H1 (cell line): ENCODE measurements at places on chromosomes 7 and 10. TPM values are rescaled to one million over a fixed set of nuclear protein-coding genes. Genes with fewer than 3 reads are reported as not detected.

GRCh38 chr7:3712841-3713240 lies 411.8 kb downstream of the SDK1 start:
- no peak overlapping the region for H3K27ac ChIP-seq
- H3K4me3 ChIP-seq: no peak overlapping the region
- no peaks in the 10 kb centered on the region for H3K27me3 ChIP-seq
- no peaks in the 10 kb centered on the region for H3K4me1 ChIP-seq
- H3K36me3 ChIP-seq: no peaks in the 10 kb centered on the region

GRCh38 chr10:30398193-30398592 lies 35.8 kb upstream of the MAP3K8 start:
- no peak overlapping the region for H3K27ac ChIP-seq
- no peaks in the 10 kb centered on the region for H3K36me3 ChIP-seq
- no peak overlapping the region for H3K4me3 ChIP-seq
- no peaks in the 10 kb centered on the region for H3K27me3 ChIP-seq
- DNase-seq: no peak

DNA sequence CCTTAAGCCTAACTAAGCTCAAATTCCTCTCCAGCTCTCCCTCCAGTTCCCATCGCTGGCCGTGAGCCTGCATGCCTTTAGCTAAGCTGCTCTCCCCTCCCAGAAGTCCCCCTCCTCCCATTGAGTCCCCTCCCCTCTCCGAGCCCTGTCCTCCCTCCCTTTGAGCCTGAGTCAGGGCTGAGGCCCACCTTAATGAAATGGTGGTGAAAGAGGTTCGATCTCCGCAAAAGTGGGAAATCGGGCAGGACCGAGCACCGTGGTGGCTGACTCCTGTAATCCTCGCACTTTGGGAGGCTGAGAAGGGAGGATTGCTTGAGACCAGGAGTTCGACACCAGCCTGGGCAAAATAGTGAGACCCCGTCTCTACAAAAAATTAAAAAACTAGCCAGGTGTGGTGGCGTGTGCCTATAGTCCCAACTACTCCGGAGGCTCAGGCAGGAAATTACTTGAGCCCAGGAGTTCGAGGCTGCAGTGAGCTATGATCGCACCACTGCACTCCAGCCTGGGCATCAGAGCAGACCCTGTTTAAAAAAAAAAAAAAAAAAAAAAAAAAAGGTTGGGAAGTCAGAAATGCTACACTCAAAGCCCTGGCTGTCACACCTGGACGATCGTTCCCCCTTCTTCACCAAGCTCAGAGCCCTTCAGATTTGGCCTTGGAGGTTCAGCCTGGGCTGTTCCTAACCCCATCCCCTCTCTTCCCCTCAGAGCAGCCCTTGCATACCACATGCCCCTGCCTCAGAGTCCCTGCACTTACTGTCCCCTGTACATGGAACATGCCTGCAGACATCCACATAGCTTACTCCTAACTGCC lies 995 bp upstream of the CLDN3 start:
- H3K27ac ChIP-seq: peak overlapping the region; percentile 11; the same call in 1 of the 2 replicates
- peaks cover 3% of the 10 kb centered on the region; the same call in 1 of the 2 replicates for H3K27me3 ChIP-seq
- peak overlapping the region; percentile 39 for H3K4me3 ChIP-seq

DNA sequence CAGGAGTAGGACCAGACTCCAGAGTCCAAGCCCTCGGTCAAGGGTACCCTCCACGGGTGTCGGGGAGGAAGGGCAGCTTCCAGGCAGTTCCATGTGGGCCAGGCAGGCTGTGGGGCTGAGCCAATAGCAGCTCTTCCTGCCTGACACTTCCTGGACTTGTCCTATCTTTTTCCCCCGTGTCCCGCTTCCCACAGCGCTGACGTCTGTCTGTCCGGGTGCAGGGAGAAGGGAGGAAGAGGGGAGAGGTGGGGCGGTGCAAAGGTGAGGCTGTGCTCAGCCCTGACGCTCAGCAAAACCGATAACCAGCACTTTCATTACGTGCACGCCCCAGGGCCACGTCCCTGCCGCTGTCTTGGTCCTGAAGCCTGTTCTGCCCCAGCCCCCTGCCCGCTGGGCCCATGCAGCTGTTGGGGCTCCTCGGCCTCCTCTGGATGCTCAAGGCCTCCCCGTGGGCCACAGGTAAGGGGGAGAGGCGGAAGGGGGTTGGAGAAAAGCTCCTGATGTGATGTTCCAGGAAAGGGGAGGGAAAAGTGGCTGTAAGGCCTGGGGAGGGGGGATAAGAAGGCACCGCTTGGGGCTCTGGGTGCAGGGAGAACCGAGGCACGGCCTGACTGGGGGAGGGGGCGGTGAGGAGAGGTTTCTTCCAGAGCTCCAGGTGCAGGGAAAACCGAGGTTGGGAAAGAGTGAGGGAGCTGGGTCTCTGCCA lies at the start of gene MUC3A:
Gene MUC3A (plus strand): TSS at position 308 of the 706 bp plus-strand sequence. CDS start 91 bp downstream, at position 399.
- no peak within 1 kb of the TSS for H3K27ac ChIP-seq
- no peak within 1 kb of the TSS for H3K4me3 ChIP-seq
- peaks cover 9% of the 10 kb centered on the region for H3K4me1 ChIP-seq
- no peaks in the 10 kb centered on the region; the same call in 1 of the 2 replicates for H3K36me3 ChIP-seq
- no peak for DNase-seq

Gene GSTO2
- total RNA-seq: 12.7 and 13.1 TPM in 2 replicates

GRCh38 chr7:28075674-28076358 lies 104.8 kb downstream of the JAZF1 start:
- H3K36me3 ChIP-seq: no peaks in the 10 kb centered on the region
- H3K4me3 ChIP-seq: no peak overlapping the region
- no peaks in the 10 kb centered on the region for H3K27me3 ChIP-seq
- H3K4me1 ChIP-seq: peaks cover 3% of the 10 kb centered on the region

Gene SOSTDC1
- total RNA-seq: 0.35 and 0.55 TPM in 2 replicates

DNA sequence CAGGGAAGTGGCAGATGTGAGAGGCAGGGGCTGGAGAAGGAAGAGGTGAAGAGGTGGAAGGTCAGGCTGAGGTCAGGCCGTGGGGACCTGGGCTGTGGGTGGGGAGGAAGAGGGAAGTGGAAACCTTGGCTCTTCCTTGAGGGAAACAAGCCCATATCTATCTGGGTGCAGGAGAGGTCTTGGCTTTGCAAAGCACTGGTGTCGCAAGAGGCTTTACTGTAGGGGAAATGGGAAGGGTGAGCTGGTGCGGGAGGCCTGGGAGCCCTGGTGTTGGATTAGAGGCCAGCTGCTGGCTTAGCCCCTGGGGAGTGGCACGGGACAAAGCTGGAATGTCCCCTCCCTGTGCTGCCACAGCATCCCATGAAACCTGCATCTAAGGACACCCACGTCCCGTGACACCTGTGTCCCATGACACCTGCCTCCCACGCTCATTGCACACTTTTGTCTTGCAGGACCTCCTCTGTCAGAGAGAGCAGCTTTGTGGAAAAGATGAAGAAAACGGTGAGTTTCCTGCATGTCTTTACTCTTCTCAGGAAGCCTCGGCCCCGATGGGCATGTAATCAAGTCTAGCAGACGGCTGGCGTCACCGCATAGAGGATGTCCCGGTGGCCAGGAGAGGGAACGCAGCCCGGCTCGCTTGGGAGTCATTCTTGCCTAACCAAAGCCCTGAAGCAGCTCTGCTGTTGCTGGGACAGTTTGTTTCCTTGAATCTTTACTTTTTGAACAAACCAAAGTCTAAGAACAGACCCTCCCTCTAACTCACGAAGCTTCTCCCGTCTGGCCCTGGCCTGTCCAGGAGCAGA lies 22.2 kb downstream of the TMEM120A start:
- H3K4me1 ChIP-seq: no peaks in the 10 kb centered on the region
- peaks cover 14% of the 10 kb centered on the region for H3K36me3 ChIP-seq
- H3K27me3 ChIP-seq: no peaks in the 10 kb centered on the region
- no peak overlapping the region for H3K4me3 ChIP-seq
- DNase-seq: no peak
- H3K27ac ChIP-seq: no peak overlapping the region

- H3K36me3 ChIP-seq: no peaks in the 10 kb centered on the region
- no peak overlapping the region for H3K4me3 ChIP-seq
- H3K27ac ChIP-seq: no peak overlapping the region; the same call in 1 of the 2 replicates
These were observed 167.5 kb upstream of the PODXL start for GRCh38 chr7:131723926-131724325.

DNA sequence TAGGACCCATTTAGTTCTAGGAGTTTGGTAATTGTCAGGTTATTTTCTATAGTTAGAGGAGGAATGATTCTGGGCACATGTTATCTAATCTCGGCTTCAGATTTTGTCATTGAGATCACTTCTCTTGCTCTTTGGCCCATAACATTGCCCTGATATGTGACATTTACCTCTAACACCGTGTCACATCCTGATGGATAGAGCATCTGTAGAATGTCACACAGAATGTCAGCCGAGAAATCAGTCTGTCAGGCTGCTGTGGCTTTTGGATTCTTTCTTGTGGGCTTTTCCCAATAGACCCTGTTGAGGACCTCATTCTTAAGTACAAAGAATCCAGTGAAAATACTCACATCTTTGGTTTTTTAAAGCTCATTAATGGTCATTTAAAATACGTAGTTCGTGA lies 142.4 kb downstream of the LRRC4 start:
- no peak overlapping the region for H3K4me3 ChIP-seq
- DNase-seq: no peak
- H3K36me3 ChIP-seq: no peaks in the 10 kb centered on the region; the same call in 1 of the 2 replicates
- H3K27me3 ChIP-seq: no peaks in the 10 kb centered on the region

Gene FAM131B
- total RNA-seq: 35.5 and 38.2 TPM in 2 replicates

DNA sequence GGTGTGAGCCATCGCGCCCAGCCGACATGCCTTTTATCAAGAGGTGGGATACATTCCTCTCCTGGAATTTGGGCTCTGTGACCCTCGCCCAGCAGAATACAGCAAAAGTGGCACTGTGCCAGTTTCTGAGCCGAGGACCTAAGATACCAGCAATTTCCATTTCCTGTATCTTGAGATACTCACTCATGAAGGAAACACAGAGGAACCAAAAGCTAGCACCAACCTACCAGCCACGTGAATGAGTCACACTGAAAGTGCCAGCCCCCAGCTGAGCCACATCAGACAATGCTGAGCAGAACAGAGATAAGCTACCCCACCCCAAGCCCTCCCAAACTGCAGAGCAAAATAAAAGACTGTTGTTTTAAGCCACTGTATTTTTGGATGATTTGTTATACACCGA lies 56.3 kb downstream of the CACUL1 start:
- no peak for DNase-seq
- peaks cover 6% of the 10 kb centered on the region for H3K4me1 ChIP-seq
- no peak overlapping the region for H3K27ac ChIP-seq
- no peaks in the 10 kb centered on the region for H3K27me3 ChIP-seq
- no peak overlapping the region for H3K4me3 ChIP-seq

GRCh38 chr10:116113721-116114501 lies 159.1 kb downstream of the GFRA1 start:
- no peaks in the 10 kb centered on the region for H3K36me3 ChIP-seq
- no peak overlapping the region for H3K27ac ChIP-seq
- no peak overlapping the region for H3K4me3 ChIP-seq
- DNase-seq: no peak

- DNase-seq: no peak
- H3K4me1 ChIP-seq: peaks cover 37% of the 10 kb centered on the region
- H3K27ac ChIP-seq: no peak overlapping the region
These were observed 393.6 kb upstream of the GALNT17 start for GRCh38 chr7:70738151-70738885.

Gene ENKUR
- total RNA-seq: not detected in 2 replicates

DNA sequence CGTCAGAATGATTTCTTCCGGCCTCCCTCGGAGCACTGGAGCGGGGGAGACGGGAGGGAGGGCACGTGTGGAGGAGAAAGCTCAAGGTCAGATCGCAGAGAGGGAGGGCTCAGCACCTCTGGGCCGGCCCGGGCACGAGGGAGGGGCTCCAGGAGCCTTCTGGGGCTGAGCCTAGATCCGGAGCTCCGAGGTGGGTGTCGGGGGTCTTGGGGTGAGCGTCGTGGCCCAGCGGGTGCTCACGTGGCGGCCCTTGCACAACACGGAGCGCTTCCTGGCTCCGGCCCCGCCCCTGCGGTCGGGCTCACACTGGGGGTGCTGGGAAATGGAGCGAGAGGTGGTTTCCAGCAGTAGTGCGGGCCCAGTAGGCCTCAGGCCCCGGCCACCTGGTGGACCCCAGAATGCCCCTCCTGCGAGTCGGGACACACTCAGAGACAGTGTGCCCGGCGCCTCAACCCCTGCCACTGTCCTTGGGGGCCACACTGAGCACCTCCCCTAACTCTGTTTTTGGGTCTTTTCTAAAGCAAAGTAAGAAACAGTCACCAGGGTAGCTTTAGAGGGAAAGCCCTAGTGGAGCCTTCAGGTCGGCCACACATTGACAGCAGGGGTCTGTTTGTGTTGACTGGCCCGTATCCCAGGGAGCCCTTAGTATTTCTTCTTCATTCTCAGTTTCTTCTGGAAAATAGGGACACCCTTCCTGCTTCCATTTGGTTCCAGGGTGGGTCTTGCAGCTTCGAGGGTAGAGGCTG lies 798 bp downstream of the PPIF start:
- H3K4me3 ChIP-seq: peak overlapping the region; percentile 77
- H3K27ac ChIP-seq: no peak overlapping the region
- no peak for DNase-seq
- H3K27me3 ChIP-seq: no peaks in the 10 kb centered on the region
- H3K4me1 ChIP-seq: peaks cover 7% of the 10 kb centered on the region
- peaks cover 26% of the 10 kb centered on the region; the same call in 1 of the 2 replicates for H3K36me3 ChIP-seq

- H3K4me3 ChIP-seq: no peak overlapping the region
- H3K27me3 ChIP-seq: no peaks in the 10 kb centered on the region
- no peak overlapping the region for H3K27ac ChIP-seq
- DNase-seq: no peak
- no peaks in the 10 kb centered on the region for H3K36me3 ChIP-seq
These were observed 29.7 kb downstream of the IMMP2L start for GRCh38 chr7:111532625-111533024.

DNA sequence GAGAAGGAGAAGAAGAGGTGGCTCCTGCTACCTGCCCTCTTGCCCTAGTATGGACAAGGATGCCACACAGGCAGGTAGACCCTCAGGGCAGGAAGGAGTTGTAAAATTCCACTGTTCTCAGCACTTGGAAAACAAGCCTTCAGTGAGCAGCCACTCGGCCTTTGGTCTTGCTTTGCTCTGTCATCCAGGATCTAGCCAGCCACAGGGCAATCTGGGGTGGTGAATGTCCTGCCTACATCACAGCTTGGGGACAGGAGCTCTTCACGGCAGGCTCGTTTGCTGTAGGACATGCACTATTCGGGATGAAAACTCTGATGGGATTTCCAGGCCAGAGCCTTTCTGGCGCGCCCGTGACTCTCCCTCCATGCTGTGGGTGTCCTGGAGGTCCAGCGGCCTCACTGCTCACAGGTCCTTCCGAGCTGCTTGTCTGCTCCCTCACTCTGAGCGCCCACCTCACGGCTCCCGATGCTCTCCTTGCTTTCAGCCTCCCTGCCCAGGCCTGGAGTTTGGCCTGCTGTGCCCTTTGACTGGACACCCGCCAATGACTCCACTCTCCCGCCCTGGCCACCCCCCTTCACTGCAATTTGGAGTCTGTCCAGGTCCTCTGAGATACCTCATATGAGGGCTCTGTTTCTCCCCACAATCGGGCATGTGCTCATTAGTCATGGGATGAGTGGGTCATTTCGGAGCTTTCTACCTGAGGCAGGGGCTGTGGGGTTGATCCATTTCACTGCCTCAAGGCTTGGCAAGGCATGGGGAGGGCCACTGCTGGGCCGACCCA lies 227.2 kb upstream of the GRB10 start:
- no peak overlapping the region for H3K27ac ChIP-seq
- H3K4me1 ChIP-seq: no peaks in the 10 kb centered on the region
- no peaks in the 10 kb centered on the region for H3K36me3 ChIP-seq
- no peak overlapping the region for H3K4me3 ChIP-seq
- DNase-seq: no peak
- H3K27me3 ChIP-seq: no peaks in the 10 kb centered on the region

Gene C10orf143
- 1.3 and 2.0 TPM in 2 replicates for total RNA-seq

Gene MEOX2
- 0.19 TPM in 1 of 2 replicates, not detected in the other for total RNA-seq

Gene EPHA1
- total RNA-seq: 133 and 139 TPM in 2 replicates
